ENCODE measurements at places on chromosomes 16 and 17.

- DNase-seq: no peak
These were observed 69.4 kb upstream of the NFAT5 start for GRCh38 chr16:69496376-69496775.

GRCh38 chr16:75305364-75306098 lies 54.1 kb upstream of the BCAR1 start:
- DNase-seq: peak; percentile 80

GRCh38 chr17:78428836-78429617 lies 50.6 kb downstream of the PGS1 start:
- no peak for DNase-seq

DNA sequence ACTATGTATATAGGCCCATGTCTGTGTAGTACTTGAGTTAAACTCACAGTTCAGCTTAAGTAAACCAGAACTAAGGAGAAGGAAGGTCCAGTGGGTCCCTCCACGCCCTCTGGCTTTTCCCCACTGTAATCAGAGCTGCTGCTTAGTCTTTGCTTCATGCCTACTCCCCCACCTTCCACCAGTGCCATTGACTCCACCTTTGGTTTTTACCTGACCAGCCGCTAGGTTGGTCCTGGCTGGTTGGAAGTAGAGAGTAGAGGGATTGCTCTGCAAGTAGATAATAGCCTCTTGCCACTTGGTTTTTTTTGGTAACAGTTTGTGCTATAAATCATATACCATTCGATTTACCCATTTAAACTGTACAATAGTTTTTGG lies 22.8 kb upstream of the PHKG2 start:
- no peak for DNase-seq

DNA sequence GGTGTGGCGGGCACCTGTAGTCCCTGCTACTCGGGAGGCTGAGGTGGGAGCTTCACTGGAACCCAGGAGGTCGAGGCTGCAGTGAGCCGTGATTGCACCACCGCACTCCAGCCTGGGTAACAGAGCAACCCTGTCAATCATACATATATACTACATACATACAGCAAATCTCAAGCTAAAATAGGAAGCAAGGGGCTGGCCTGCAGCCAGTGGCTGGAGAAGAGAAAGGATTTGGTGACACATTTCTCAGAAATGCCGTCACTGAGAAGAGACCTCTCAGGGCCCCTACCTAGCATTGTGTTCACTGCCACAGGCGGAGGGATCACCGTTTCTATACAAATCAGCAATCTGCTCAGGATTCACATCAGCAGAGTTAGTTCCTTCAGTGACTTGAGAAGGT lies 16.9 kb downstream of the NARF start:
- DNase-seq: peak; percentile 27

All from tongue (tissue), 3 donors.